Trophoblast cell (in vitro differentiated cells and primary cell): ENCODE measurements at places on chromosomes 11 and 22.

DNA sequence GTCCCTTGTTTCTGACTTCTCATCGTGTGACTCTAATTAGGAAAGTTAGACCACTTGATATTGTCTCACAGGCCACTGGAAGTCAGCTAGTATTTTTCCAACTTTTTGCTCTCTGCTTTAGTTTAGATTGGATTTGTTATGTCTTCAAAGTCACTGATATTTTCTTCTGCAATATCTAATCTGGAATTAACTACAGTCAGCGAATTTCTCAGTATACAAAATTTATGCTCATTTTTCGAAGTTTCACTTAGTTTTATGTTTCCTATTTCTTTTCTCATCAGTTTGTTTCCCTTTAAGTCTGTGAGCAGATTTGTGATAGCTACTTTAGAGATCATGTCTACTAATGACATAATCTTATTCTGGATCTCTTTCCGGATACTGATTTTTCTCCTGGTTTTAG lies 1027.2 kb upstream of the CNTN5 start:
- no peak for DNase-seq

DNA sequence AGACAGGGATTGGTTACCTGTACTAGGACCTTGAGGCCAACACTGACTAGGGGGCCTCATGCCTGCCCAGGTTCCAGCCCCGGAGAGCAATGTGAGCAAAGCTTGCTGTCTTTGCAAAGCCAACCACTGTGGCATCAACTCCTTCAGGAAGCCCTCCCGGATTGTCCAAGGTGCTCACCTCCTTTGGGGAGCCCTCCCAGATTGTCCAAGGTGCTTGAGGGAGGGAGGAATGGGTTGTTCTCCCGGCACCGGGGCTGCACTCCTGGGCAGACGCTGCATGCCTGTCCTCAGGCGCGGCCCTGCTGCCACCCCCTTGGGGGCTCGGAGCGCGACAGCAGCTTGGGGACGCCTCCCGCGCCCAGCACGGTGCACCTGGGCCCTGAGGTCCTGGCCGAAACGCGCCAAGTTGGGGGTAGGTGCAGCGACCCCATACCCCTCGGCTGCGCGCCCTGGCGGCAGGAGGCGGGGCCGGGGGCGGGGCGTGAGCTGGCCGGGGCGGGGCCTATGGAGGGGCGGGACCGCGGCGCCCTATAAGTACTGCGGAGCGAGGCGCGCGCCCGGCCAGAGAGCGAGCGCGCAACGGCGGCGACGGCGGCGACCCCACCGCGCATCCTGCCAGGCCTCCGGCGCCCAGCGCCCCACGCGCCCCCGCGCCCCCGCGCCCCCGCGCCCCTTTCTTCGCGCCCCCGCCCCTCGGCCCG lies at the start of gene CD81:
TSS of gene CD81 (plus strand) at position 560 of the 701 bp plus-strand sequence. CDS start 240 bp downstream, outside the sequence.
- DNase-seq, result peak; percentile 40

DNA sequence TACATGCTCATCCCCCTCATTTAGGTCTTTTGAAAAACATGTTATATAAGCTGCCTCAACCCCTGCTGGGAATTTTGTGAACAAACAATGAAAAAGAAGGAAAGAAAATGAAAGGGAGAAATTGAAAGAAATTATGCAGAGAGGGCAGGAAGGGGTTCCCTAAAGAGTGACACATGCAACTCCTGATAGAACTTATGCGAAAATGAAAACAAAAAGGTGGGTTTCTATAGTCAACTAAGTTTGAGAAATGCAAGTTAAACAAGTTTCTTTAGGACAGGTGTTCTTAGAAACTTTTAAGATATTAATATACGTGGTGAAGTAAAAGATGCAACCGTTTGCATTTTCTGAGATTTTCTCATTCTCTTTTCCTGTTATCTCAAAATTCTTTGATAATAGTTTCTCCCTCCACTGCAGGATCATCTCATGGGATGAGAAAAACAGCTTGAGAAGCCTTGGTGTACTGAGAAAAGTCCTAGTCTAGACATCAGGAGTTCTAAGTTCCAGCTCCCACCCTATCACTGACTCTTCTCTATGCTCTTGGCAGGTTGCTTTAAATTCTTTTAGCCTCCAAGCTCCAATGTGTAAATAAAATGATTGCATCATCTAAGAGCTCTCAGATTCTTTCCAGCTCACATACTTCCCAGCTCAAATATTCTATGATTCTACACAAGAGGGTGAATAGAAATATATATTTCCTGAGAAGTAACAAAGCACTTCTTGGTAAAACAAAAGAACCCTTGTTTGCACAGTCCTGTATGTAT lies 109.2 kb downstream of the FAM76B start:
- DNase-seq, result peak; percentile 58

DNA sequence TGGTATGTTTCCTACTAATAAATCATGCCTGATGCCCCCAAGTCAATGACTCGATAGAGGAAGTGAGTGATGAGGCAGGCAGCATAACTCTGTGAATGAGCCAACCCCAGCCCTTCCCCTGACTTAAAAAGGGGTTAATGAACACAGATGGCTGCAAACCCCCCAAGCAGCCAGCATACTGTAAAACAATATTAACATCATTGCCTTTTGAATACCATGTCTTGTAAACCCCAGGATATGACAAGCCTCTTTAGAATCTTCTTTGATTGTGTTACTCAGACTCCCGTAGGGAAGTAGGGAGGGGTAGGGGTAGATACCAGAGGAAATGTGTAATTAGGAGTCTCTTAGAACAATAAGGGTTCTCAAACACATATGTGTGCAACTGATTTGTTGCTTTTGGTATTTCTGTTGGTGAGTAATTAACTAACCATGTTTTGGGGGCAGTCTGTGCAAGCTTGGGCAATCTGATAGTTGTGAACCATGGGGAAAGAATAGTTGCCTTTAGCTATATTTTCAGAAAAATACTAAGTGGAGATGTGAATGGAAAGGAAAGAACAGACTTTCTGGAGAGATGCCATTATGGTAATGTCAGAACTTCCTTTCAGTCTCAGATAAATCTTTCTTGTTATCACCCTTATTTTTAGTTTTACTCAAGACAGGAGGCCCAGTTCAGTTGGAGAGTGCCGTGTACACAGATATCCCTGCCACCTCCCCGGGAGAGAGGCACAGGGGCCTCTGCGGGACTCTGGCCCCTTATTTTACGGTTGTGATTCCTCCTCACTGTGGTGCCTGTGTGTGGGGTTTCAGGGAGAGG lies 701.8 kb downstream of the NTM start:
- DNase-seq, result peak; percentile 5
